NCI-H510A (cell line): ENCODE measurements at places on chromosomes 7 and 10.
A peak's percentile ranks its signal among the peaks of the same experiment; 100 is the strongest.

GRCh38 chr10:110864662-110865140 lies 7.0 kb upstream of the PDCD4 start:
- peak; percentile 24 for DNase-seq

DNA sequence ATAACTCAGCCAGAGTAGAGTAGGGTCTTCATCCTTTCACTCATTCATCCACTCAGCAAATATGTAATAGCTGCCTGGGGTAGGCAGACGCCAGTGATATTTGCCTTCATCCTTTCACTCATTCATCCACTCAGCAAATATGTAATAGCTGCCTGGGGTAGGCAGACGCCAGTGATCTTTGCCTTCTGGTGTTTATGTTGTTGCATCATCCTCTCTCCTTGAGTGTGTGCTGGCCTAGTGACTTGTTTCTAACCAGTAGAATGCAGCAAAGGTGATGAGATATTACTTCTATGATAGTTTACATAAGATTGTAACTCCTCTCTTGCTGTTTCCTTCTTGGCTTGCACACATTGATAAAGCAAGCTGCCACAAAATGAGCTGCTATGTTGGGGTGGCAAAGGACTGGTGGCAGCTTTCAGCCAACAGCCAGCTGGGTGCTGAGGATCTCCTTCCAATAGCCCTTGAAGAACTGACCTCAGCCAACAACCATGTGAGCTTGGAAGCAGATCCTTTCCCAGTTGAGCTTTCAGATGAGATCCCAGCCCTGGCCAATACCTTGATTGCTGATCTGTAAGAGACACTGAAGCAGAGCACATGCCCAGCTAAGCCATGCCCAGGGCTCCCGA lies 23.2 kb upstream of the MTPN start:
- DNase-seq, result no peak

- no peak for DNase-seq
Measured at GRCh38 chr7:105760551-105761447, 115.6 kb downstream of the ATXN7L1 start.

DNA sequence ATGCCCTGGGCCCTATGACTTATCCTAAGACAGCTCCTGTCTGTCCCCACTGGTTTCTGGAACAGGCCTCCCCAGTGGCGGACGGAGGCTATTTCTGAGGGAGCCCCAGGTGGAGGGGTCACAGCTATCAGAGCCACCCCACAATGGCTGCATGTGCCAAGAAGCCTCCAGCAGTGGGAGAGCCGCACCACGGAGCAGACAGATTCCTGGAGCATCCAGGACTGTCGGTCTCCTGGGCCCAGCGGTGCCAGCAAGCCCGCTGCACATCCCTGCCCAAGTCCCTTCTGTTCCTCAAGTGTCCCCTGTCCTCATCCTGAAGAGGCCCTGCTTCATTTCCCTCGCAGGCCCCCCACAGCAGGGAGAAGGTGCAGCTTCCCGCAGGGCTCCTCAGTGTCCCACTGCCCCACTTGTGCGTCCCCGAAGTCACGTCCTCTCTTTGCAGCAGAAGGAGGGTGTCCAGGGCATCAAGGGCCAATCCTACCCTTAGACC lies 193.0 kb upstream of the SHH start:
- no peak for DNase-seq

GRCh38 chr7:110397927-110398660 lies 692.8 kb upstream of the LRRN3 start:
- DNase-seq, result no peak

GRCh38 chr10:70782746-70783680 lies 2.2 kb downstream of the TBATA start:
- no peak for DNase-seq

- DNase-seq, result no peak
Measured at GRCh38 chr7:4277936-4278335, 404.2 kb upstream of the FOXK1 start.
